ENCODE measurements at places on chromosomes 5 and 9.
A peak's percentile ranks its signal among the peaks of the same experiment; 100 is the strongest.

GRCh38 chr5:60959156-60959555 is 14.2 kb downstream of the NDUFAF2 start:
- no peak for DNase-seq

- DNase-seq = no peak
Observed at GRCh38 chr9:90909225-90909624, 107.6 kb downstream of the SYK start.

GRCh38 chr5:139481580-139482049 is 943 bp downstream of the STING1 start:
- DNase-seq = peak; percentile 65

DNA sequence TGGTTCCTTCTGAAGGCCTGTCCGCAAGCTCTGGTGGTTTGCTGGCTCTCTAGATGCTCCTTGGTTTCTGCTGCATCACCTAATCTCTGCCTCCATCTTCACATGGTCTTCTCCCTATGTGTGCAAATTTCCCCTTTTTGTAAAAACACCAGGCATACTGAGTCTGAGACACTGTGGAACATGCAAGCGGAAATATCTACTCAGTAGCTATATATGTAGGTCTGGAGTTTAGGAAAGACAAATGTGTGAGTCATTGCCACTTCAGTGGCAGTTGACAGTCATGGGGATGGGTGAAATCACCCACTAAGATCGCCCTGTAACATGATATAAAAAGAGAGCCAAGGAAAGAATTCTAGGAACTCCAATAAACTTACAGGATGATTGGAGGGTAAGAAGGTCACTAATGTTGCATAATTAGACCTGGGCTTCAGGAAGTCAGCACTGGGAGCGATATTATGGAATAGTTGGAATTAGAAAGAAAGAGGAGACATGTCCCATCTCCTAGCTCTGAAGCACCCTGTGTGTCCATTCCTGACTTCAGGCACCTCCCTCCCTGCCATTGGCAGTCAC is 22.7 kb upstream of the UBLCP1 start:
- peak; percentile 96 for DNase-seq

DNA sequence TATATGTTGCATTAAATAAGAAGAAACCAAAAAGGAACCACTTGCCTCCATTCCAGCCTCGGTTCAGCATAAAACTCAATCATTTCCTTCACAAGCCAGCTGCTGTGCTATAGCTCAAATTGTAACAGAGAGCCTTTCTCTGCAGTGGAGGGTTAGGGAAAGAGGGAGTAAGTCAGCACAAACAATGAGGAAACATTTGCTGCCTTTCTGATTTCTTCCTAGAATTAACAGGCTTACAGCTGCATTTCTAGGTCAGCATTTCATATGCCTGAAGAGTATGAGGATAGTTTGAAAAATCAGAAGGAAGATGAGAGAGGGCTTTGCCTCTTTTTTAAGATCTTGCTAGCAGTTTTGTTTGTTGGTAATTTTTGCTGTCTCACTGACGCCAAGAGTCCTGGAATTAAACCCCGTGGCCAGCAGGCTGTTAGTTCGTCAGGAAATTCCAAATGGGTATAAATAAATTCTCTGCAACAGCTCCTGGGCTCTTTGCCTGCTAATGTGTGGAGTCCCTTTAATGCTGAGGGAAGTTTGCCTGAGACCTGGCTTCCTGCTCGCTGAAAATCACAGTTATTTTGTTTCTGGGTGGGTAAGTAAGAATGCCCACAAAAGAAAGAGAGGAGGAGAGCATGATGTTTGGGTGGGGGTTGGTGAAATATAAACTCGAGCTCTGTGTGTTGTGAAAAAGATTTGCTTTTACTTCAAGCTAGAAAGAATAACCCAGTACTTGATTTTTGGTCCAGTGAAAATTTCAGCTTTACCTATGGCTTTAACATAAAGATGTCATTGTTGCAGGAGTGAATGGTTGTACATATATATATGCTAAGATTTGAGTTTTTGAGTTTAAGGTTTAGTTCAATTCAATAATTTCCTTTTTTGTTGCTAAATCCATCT is 148.1 kb upstream of the DMRT1 start:
- peak; percentile 75 for DNase-seq

DNA sequence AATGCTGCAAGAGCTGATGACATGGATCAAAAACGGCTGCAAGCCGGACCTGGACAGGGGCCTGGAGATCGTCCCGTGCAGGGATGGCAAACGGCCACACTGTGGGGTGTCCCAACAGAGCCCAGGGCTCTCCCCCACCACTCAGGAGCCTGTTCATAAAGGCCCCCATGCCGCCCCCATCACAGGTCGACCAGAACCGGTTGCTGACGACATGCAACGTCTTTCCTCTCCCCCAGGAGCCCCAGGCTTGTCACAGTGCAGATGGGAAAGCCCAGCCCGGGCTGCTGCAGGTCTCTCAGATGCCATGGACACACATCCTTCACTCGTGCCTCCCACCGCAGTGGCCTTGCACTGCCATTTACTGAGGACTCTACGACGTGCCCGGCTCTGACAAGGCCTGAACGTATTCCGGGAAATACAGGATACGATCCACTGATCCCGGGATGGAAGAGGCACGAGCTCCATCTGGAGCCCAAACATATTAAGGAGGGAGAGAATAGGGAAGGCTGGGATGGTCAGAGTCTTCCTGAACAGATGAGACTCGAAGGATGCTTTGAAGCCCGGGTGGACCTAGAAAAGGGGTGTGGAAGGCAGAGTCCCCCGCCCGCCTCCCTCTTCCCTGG is 76.5 kb upstream of the SARDH start:
- no peak for DNase-seq

- no peak for DNase-seq
Observed at GRCh38 chr5:104062621-104063377, 500.2 kb upstream of the NUDT12 start.

GRCh38 chr9:91589101-91589553 is 165.5 kb upstream of the NFIL3 start:
- no peak for DNase-seq

DNA sequence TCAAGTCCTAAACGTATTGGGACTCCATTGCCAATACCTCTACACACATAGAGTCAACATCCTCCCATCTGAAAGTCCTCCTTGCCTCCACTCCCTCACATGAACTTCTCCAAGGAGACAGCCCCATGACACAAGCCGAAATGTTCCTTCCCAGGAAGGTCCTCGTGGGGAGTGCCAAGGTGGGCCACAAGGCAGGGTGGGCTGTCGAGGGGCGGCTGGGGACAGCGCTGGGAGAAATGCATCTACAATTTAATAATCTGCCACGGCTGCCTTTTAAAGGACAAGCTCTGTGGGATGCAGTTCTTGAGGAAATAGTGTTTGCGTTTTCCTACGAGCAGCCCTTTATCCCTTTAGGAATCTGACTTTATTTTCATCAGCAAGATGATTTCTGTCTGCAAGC is 138.7 kb downstream of the GABBR2 start:
- no peak for DNase-seq

DNA sequence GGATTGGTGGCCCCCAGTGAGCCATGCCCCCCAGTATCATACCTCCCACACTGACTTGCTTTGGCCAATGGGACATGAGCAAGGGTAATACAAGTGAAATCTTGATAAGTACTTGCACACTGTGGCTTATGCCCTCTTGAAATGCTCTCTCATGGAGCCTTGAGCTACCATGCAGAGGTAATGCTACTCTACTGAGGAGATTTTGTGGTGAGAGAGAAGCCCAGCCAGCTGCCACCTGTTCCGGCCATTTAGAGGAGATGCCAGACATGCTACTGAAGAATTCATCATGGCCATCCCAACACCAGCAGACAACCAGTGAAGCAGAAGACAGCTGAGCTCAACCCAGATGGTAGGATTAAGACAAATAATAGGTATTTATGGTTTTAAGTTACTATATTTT is 299.5 kb downstream of the MEF2C start:
- no peak for DNase-seq

DNA sequence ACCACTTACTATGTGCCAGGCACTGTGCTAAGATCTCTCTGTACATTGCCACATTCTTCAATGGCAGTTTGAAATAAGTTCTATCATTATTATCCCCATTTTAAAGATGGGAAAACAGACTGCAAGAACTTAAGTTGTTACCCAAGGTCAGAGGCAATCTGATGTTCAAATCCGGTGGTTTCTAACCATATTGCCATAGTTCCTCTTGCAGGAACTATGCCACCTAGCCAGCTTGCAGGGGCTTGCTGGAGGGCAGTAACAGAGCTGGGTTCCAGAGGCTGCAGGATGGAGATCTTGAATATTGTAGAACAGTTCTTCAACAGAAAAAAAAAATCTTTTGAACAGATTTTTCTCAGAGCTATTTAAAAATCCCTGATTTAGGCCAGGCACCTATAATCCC is 71.8 kb upstream of the TNFAIP8 start:
- DNase-seq = no peak

- peak; percentile 47 for DNase-seq
Observed at GRCh38 chr9:108053555-108054061, 564.0 kb upstream of the KLF4 start.

DNA sequence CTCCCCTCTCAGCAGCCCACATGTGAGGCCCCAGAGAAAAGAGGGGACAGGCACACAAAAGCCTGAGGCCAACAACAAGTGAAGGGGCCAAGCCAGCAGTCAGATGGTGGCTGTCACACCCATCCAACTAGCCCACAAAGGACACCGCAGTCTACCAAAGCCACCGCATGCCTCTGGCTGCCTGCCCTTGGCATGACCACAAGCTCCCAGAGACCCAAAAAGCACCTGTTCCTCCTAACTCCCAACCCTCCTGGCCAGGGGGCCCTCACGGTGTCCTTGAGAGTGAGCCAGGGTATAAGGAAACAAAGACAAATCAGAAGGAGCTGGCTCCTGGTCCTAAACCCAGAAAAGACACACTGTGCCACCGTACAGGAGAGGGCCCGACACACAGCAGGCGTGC is 77.8 kb upstream of the LRRTM2 start:
- no peak for DNase-seq

DNA sequence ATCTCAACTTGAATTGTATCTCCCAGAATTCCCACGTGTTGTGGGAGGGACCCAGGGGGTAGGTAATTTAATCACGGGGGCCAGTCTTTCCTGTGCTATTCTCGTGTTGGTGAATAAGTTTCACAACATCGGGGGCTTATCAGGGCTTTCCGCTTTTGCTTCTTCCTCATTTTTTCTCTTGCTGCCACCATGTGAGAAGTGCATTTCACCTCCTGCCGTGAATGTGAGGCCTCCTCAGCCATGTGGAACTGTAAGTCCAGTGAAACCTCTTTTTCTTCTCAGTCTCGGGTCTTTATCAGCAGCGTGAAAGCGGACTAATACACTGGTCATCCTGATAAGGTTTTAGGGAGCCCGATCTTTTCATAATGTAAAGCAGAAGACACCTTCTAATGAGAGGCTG is 687.0 kb upstream of the FTMT start:
- no peak for DNase-seq

DNA sequence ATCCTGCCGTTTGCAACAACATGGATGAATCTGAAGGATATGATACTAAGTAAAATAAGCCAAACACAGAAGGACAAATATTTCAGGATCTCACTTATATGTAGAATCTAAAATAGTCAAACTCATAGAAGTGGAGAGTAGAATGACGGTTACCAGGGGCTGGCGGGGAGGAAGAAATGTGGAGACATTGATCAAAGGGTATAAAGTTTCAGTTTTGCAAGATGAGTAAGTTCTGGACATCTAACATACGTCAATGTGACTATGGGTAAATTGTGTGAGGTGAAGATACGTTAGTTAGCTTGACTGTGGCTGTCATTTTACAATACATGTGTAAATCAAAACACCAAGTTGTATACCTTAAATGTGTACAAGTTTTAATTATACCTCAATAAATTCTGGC is 200.3 kb downstream of the SNX18 start:
- no peak for DNase-seq

DNA sequence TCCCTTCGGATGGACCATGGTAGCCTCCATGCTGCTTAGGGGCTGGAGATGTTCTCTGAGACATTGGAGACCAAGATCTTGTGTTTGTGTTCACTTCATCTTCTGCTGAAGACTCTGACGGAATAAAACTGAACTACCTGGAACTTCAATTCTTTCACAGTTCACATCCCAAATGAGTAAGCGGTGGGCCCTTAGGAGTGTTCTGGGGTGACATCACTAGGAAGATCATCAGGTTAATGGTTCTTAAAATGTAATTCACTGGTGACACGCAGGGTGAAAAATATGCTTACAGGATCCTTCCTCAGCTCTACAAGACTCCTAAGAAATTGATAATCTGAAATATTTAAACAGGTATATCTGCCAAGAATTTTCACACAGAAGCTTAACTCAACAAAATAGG is 561.5 kb downstream of the SEMA5A start:
- no peak for DNase-seq

- peak; percentile 37 for DNase-seq
Observed at GRCh38 chr5:84255315-84255714, 129.4 kb downstream of the EDIL3 start.

GRCh38 chr5:96790961-96791504 is 16.7 kb downstream of the ERAP1 start:
- peak; percentile 35 for DNase-seq

DNA sequence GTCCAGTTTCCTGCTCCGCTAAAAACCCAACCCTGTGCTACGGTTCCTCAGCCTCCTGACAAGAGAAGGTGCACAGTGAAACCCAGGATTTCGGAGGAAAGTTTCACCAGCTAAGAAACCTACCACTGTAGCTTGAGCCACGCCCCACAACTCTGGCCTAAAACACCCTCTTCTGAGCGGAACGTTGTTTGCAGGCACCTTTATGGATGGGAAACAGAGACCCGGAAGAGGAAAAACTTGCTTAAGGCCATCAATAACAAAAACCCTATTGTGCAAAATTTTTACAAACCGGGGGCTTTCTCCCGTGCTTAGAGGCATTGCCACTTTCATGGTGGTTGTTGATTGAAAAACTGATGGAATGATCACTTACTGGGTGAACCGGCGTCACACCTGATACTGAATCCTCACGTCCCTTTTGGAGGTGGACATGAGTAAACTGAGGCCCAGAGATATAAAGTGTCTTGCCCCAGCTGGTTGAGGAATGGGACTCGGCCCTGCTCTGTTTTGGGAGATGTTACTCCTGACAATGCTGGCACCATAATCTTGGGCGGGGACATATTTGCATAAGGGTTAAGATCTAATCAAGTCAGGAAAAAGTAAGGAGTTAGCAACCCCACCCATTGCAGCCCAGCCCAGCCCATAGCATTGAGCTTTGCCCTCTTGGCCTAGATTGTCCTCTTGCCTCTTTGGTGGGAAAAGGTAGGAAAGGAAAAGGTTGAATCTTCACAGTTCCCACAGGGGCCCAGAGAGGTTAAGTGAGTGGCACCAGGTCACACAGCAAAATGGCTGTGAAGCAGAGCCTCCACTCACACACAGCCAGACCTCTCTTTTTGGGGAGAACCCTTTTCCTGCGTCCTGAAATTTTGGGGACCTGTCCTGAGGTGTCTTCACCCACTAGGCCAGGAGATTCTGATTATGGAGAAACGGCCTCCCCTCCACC is 23.2 kb upstream of the PTGS1 start:
- DNase-seq = no peak

All from A172 (cell line).